Fibroblast of lung (primary cell): ENCODE measurements at places on chromosomes 3 and 15. TPM values are rescaled to one million over a fixed set of nuclear protein-coding genes. Genes with fewer than 3 reads are reported as not detected.

UROC1 gene
- total RNA-seq = not detected in 2 replicates

INSYN1 gene
- 1.2 and 1.3 TPM in 2 replicates for total RNA-seq

HLTF gene
- 51.4 and 67.2 TPM in 2 replicates for total RNA-seq

NEK4 gene
- 21.3 and 24.9 TPM in 2 replicates for total RNA-seq

SLC12A8 gene
- total RNA-seq = 9.8 and 19.5 TPM in 2 replicates

ECE2 gene
- total RNA-seq = not detected in 2 replicates

B2M gene
- 2,942 and 3,660 TPM in 2 replicates for total RNA-seq

PLS1 gene
- 0.51 and 0.83 TPM in 2 replicates for total RNA-seq

DNASE1L3 gene
- not detected in 2 replicates for total RNA-seq

GRCh38 chr3:135078283-135078682, 283.2 kb downstream of the EPHB1 start:
- DNase-seq = no peak

- DNase-seq = no peak
These were observed 6.3 kb downstream of the ATP13A4 start for GRCh38 chr3:193548406-193548805.

- DNase-seq = no peak
These were observed 105.8 kb upstream of the CTNNB1 start for GRCh38 chr3:41093476-41093875.

- peak; percentile 74 for DNase-seq
These were observed 313.4 kb downstream of the BCHE start for GRCh38 chr3:165523801-165524200.

DNA sequence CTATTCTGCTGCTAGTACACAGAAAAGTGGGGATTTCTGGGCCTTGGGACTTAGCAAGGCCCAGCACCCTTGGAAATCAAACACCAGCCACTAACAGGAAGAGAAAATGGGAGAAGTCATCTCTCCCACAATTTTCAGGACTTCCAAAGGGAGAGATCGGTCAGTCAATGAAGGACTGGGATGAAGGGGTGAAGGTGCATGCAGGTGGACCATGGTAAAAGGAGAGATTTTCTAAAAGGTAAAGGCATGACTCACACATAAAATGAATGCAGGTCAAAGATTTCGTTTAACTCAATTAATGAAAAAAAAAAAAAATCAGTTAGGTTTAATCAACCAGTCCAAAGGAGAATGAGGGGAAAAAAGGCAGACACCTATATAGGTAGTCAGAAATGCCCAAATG, 176.4 kb upstream of the PROK2 start:
- no peak for DNase-seq

- no peak for DNase-seq
These were observed 186.9 kb upstream of the CRBN start for GRCh38 chr3:3366386-3366785.

GRCh38 chr3:61876797-61877196, 315.4 kb downstream of the PTPRG start:
- DNase-seq = peak; percentile 75

DNA sequence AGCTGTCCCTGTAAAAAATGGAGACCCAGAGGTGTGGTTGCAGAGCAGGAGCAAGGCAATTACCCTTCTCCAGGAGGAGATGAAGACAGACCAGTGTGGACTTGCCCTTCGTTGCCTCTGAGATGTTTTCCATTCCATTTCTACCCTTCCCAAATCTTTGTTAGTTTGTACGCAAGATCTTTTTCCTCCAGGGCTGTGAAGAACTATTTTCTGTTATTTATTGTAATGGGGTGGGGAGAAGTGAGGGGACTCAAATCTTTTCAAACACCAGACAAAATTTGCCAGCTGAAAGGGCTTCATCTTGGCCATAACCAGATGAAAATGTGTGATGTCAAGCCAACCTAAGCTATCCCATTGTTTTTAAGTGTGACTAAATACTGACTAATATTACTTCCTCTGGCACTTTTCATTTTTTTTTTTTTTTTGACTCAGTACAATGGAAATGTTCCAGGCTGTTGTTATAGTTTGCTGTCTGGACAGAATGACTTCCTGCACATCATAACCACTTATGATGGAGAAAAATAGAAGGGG, 271.3 kb upstream of the TPRG1 start:
- DNase-seq = peak; percentile 69

GRCh38 chr3:170712336-170712735, 126.5 kb upstream of the SLC7A14 start:
- DNase-seq = no peak

DNA sequence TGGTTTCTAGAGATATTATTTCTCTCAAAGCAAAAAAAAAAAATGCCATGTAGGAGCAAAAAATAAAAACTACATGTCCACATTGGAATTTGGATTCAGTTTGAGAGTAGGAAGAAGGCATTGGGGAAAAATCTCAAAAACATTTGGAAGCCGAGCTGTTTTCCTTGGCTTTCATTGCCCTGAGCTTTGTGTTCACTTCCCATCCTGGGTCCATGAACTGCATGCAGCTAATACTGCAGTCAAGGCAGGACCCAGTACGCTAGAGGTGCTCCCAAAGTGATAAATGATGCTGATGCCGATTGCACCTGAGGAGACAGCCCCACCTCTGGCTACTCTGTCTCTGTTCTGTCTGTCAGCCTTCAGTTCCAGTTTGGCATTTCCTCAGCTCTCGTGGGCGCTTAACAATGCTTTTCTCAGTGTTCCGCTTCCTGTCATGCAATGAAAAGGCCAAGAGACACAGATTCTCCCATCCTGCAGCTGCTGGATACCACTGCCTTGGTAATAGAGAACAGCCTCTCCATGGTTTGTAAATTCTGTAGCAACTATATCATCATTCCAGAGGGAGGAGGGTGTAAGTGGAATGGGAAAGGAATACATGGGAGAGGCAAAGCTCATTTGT, 181.8 kb downstream of the RYR3 start:
- no peak for DNase-seq

GRCh38 chr3:181326637-181327223, 337.2 kb upstream of the DNAJC19 start:
- peak; percentile 27 for DNase-seq

- peak; percentile 40 for DNase-seq
These were observed 436 bp downstream of the ADPGK start for GRCh38 chr15:72783004-72783639.

GRCh38 chr15:58135511-58136174, 2.5 kb upstream of the AQP9 start:
- DNase-seq = no peak

DNA sequence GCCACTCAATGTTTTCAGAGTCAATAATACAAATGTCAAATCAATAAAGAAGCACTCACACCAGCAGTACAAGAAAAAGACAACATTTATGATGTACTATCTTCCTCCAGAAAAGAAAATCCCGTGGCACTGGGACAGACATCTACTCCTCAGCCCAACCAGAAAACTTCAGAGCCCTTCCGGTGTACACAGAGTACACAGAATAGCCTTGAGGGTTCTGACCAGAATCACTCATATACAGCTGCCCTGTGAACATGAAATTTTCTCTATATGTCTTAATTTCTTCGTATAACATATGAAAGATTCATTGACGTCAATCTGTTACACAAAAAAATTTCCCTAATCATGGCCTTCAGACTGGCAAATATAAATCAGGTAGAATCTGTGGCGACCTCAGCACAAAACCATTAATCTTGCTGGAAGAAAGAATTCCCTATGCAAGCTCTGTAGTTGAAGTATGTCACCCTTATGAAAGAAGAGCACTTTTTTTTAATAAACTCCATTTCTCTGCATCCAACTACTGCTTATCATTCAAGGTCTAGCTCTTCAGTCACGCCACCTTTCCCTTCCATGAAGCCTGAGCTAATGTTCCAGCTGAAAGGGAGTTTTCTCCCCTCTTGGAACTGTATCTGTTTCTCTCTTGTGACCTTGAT, 53.8 kb upstream of the PLAAT1 start:
- no peak for DNase-seq

DNA sequence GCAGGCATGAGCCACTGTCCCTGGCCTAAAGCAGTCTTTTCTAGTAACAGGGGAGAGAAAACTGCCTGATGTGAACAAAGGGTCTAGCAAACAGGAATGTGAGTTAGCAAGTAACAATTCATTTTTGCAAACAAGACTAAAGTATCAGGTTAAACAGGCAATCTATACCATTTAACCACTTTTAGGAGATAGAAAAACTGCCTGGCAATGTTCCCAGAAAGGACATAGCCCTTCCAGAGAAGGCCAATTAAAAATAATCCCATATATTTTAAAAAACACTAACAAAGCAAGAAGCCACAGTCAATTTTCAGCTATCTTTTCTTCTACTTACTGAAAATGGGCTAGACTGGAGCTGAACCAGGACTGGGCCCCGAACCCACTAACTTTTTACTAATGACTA, 6.3 kb downstream of the RBSN start:
- no peak for DNase-seq

DNA sequence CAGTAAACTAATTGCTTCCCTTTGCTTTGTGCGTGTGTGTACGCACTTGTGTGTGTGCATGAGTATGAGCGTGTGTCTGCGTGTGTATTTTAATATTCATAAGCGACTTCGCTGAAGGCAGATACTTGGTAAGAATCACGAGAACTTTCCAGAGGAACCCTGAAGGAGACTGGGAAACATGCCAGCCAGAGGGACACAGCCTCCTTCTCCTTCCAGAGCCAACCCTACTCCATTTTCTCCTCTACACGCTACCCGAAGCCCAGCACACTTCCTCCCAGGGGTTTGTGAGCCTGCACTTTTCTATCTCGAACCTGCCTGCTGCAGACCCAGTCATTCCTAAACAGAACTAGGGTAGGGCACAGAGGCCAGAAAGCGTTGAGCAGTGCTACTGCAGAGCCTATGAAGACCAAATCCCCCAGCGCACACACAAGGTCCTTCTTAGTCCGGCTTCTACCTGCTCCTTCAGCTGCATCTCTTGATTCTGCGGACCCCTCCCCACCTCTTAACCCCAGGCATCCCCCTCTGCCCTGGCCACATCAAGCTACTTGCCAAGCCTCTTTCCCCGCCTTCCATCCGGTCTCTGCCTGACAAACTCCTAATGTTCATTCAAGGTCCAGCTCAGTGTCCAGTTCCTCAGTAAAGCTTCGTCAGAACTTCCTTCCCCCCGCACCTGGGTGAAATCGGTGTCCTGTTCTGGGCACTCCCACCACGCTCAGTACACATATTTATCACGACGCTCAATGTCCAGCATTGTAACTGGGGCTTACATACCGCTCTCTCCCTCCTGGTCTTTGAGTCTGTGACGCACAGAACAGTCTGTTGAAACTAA, 191.8 kb downstream of the FAM43A start:
- DNase-seq = no peak

- DNase-seq = no peak
These were observed 6.3 kb downstream of the CCNB2 start for GRCh38 chr15:59111251-59111650.

GRCh38 chr15:21260966-21261395, 179.3 kb downstream of the POTEB3 start:
- no peak for DNase-seq

DNA sequence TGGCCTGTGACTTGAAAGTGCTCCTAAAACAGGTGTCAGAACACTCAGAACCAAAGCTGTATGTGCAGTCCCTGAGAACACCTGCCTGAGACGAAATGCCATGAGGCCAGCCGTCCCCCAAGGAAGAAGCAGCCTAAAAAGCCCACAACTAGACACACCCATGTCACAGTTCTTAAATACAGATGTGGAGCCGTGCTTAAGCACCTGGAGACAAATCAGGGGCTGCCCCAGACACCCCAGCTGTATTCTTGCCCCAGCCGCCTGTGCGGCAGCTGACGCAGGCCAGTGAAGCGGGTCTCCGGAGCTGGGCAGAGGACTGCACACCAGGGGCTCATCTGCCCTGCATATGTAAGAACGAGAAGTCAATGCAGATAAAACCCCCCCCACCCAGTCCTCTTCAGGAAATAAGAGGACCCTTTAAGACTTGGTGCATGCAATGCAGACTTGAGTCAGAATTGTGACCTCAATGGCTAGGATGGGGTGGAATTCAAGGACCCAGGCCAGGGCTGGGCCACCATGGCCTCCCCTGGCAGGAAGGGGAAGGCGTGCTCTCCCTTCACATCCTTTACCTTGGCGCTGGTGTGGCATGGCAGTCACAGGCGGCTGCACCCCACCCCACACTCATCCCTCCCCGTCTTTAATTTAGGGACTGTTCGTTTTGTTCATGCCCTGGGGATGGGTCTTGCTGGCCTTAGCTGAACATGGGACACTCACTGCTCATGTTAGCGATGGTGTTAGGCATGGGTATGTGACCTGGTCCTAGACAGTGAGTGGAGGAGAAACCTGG, 27.7 kb upstream of the PLXNA1 start:
- DNase-seq = no peak

- no peak for DNase-seq
These were observed 134.8 kb downstream of the P2RY1 start for GRCh38 chr3:152969557-152970300.

- DNase-seq = no peak
These were observed 74.5 kb downstream of the SLC7A14 start for GRCh38 chr3:170511371-170511770.

DNA sequence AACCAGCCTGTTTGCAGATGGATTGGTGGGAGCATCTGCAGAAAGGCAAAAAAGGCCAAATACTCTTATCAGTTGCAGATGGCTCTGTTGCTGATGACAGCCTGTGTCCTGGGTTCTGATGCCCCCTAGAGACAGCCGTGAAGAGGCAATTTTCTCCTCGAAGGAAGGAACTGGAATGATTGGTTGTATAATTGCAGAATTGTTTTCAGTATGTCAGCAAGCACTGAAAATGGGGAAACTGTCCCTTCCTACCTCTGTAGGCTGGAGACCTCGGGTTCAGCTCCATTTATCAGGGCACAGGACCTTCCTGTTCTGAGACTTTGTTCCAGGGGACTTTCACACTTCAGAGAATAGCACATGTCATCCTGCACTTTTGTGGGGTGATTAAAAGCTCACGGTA, 103.0 kb downstream of the PGPEP1L start:
- peak; percentile 65 for DNase-seq

DNA sequence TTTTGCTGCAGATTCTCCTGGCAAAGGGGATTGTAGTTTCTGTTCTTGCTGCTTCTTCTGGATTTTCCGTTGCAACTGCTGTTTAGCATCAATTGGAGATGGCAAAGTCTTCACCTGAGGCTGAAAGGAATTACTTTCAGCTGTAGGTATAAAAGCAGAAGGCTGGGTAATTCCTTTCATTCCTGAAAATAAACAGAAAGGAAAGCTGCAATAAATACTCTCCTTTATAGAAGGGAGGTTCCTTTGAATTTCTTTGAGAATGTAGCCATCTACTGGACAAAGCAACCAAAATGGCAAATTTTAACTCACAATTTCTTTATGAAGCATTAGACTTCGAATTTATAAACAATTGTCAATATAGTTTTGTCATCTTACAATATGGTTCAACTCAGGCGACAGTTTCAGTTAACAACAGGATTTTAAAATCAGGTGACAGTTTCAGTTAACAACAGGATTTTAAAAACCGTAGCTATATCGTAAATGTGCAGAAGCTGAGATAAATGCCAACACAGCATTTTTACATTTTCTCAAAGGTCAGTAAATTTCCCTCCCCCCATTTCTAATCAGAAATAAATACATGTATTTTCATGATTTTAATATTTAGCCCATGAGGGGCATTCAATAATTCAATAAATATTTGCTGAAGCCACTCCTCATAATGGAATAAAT, 104.9 kb upstream of the NEDD4 start:
- DNase-seq = peak; percentile 36

- no peak for DNase-seq
These were observed 150.8 kb downstream of the ZNF609 start for GRCh38 chr15:64611085-64611725.
